ENCODE measurements at places on chromosomes 6 and 20. TPM values are rescaled to one million over a fixed set of nuclear protein-coding genes. Genes with fewer than 3 reads are reported as not detected.

TGM3 gene
- polyA plus RNA-seq: not detected

GSTA1 gene
- not detected for polyA plus RNA-seq

KIZ gene
- polyA plus RNA-seq: 46.0 TPM

LY6G6D gene
- polyA plus RNA-seq: not detected

PLCB4 gene
- polyA plus RNA-seq: 53.1 TPM

HRH3 gene
- not detected for polyA plus RNA-seq

BFSP1 gene
- polyA plus RNA-seq: 0.38 TPM

EYA2 gene
- not detected for polyA plus RNA-seq
